ENCODE measurements at places on chromosomes 16 and 17.

DNA sequence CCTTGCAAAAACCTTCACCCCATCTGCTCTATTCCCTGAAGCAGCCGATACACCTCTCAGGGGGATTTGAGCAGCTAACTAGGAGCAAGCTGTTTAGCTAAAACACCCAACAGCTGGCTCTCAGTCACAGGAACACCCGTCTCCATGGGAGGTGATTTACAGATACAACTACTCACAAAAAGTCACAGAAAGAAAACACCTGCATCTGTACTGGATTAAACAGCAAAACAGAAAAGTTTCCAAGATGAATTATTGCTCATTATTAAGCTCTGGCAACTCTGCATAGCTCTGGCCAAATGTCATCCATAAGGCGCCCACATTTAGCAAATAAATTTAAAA is 22.3 kb downstream of the GJC1 start:
- no peak for DNase-seq

DNA sequence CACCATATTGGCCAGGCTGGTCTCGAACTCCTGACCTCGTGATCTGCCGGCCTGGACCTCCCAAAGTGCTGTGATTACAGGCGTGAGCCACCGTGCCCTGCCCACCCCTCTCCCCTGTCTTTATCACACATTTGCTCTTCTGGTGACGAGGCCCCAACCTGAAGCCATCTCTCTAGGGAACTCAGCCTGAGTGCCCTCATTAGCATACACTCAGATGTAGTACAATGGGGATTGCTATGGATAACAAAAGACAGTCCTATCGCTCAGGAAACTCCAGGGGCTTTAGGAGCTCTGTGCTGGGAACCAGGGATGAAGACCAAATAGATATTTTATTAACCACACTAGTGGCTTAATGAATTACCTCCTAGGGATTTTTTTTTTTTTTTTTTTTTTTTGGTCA is 100.7 kb downstream of the MARF1 start:
- no peak for DNase-seq

GRCh38 chr16:50519001-50519400 is 29.2 kb upstream of the NKD1 start:
- DNase-seq = no peak

GRCh38 chr17:2064520-2064971 is 9.6 kb downstream of the HIC1 start:
- no peak for DNase-seq

DNA sequence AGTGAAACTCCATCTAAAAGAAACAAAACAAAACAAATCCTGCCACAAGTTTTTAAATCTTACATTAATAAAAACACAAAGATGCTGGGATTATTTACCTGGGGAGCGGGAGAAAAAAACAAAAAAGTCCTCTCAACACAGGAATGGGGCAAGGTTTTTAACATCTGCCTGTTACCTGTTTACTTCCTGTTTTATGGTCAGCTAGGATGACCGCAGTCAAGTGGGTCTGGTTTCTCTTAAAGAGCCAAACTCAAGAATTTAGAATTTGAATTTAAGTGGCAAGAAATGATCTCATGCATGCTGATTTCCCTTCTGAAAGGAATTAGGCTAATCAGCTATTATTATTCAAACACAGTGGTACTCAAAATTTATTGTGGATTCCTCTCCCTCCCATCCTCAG is 39.7 kb upstream of the TBC1D3K start:
- no peak for DNase-seq

- DNase-seq = no peak
Observed at GRCh38 chr17:83124871-83125514, 45.6 kb downstream of the METRNL start.

DNA sequence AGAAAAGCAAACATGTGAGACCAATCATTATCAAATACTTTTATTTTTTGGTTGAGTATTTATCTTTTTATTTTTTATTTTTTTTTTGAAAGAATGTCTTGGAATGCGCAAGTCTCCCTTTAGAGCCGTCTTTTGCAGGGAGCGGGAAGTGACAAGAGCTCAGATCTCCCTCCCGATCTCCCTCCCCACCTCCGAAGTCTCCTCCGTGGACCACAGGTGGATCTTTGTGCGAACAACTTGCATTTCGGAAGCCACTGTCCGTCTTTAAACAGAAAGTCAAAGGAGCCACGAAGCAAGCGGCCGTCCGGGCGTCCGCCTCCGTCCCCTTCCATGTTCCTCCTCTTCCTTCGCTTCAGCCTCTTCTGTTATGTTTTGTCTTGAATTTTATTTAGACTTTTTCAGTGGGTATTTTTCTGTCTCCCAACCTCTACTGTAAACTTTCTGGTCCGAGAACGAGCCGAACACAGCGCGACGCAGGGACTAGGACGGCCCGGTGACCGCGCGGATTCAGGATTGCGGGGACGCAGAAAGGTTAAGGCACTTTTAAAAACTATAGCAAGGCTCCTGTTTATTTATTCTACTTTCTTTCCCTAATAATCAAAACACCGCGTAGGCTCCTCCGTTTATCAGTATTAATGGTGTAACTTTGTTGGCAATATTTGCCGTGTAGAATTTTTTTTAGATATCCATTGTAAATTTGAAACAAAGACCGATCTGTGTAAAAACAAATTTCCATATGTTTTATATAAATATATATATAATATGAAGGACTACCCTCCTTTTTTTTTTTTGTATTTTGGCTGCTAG is 3.3 kb downstream of the FOXF1 start:
- DNase-seq = no peak

GRCh38 chr17:58304750-58305486 is 23.7 kb downstream of the TSPOAP1 start:
- DNase-seq = no peak

DNA sequence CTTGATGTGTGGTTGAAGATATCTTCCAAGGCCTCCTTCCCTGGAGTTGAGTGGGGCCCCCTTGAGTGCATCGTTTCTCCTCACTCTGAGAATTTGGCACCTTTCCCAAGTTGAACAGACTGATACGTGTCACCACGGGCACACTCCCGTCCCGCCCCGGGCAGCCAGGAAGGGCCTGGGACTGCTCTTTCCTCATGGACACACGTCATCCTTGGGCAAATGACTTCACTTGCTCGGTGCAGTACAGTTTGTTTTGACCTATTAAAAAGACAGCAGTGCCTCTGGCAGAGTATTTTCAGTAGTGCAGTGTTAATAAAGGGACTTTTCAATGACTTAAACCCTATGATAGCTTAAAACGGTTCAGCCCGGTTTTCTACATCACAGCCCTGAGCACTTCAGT is 59.9 kb downstream of the SEC14L1 start:
- no peak for DNase-seq

GRCh38 chr17:7133424-7133823 is 18.8 kb upstream of the ASGR2 start:
- no peak for DNase-seq

DNA sequence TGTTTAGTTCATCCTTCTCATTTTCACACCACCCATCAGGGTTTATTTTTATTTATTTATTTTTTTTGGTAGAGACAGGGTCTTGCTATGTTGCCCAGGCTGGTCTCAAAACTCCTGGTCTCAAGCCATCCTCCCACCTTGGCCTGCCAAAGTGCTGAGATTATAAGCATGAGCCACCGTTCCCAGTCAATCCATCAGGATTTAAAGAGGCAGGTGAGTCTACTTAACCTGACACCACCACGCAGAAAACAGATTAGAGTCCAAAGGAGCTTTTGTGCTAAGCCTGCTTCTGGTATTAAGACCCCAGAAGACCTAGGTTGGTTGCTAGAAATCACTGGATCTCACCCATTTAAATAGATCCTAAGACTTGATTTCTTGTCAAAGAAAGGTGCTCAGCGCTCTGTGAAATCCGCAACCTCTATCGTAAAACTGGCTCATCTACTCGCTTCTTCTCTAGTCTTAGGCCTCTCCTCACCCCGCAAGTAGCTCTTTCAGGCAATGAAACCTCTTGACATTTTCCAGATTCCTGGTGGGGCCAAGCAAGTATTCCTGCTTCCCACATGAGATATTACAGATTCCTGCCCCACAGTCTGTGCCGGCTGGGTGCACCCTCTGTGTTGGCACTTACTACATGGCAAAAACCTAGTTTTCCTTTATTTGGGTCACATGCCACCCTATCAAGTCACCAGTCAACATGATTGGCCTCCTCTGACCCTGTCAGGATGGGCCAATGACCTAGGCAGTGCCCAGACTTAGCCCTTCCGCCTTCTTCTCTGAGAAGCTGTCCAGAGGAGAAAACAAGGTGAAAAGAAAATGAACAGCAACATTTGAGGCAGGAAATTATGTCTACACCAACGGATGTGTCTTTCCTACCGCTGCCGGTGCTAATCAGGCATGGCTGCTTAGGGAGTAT is 9.0 kb downstream of the PITPNA start:
- no peak for DNase-seq

DNA sequence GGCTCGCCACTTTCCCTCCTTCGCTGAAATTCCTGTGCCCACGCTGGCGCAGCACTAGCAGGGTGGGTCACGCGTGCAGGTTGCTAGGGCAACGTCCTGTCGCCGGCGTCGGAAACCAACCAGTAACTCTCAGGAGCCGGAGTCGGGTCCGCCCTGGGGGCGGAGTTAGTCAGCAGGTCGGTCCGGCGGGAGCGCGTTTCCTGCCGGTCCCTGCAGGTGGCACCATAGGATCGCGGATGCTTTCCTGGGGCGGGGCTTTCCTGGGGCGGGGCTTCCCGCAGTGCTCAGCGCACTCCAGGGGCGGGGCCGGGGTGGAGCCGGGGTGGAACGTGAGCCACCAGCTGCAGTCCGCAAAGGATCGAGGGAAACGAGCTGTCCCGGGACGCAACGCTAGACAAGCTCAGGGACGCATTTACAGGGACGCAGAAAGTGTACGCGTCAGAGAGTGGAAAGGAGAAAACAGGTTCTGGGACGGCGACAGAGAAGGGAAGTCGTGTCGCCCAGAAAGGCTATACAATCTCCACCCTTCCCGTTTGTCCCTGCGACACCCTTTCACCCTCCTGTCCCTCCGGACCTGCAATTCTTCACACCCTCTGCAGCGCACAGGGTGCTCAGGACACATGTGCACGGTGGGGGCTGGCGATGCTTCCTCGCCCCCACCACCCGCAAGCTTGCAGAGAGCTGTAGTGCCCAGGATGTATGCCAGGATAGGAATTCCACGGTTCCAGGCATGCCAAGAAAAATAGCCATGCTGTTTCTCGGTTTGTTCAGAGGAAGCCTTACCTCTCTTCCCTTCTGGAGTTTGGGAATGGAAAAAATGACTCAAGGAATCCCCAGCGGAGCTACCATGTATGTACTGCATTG is 12.3 kb downstream of the COPZ2 start:
- peak; percentile 96 for DNase-seq

- no peak for DNase-seq
Observed at GRCh38 chr16:12350945-12351344, 374.4 kb downstream of the SNX29 start.

DNA sequence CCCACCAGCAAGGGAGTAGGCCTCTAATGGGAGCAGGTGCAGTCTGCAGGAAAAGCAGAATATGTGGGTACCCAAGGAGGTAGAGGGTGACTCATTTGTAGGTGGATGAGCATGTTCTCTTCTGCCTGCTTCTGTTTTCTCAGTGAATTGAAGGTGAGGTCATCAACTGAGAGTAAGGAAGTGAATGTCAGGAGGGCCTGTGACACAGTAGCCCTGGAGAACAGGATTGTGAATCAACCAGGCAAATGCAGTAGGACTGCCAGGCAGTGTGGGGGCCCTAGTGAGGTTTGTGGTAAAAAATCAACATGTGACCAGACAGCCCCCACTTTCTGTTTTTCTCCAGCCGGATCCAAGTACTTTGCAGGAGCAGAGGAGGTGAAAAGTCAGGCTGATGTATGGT is 150.5 kb upstream of the SOX9 start:
- DNase-seq = no peak

GRCh38 chr17:57898487-57899311 is 48.9 kb upstream of the MRPS23 start:
- no peak for DNase-seq

DNA sequence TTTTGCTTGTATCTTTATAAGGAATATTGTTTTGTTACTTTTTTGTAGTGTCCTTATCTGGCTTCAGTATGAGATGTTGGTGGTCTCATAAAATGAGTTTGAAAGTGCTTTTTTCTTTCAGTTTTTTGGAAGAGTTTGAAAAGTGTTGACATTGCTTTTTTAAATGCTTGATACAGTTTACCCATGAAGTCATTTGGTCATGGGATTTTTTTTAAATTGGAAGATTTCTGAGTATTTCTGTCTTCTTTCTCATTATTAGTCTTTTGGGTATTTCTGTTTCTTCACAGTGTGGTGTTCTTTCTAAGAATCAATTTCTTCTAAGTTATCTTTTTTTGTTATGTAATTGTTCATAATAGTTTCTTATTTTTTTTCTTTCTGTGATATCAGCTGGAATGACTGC is 15.1 kb downstream of the ZNF267 start:
- no peak for DNase-seq

- peak; percentile 75 for DNase-seq
Observed at GRCh38 chr17:40542558-40543411, 22.5 kb downstream of the CCR7 start.

GRCh38 chr16:84484579-84485254 is 19.7 kb downstream of the MEAK7 start:
- peak; percentile 58 for DNase-seq

- DNase-seq = no peak
Observed at GRCh38 chr17:63142836-63143235, 176.8 kb downstream of the TANC2 start.

- DNase-seq = no peak
Observed at GRCh38 chr16:81779536-81780320, 637 bp downstream of the PLCG2 start.

DNA sequence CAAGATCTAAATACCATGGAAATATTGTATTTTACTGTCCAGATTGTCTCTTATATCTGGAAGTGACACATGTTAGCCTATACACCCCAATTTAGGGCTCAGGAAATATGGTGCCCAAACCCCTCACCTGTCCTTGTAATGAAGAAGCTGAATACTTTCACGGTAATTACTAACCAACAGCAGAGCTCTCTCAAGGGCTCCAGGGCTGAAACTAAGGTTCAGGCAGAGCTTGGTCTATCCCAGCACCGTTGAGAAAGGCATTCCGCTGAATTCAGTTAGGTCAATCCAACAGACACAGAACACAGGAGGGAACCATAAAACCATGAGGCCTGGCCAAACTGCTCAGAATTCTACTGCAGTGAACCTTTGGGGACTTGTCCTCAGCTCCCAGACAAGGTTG is 14.9 kb downstream of the MYO18A start:
- no peak for DNase-seq

DNA sequence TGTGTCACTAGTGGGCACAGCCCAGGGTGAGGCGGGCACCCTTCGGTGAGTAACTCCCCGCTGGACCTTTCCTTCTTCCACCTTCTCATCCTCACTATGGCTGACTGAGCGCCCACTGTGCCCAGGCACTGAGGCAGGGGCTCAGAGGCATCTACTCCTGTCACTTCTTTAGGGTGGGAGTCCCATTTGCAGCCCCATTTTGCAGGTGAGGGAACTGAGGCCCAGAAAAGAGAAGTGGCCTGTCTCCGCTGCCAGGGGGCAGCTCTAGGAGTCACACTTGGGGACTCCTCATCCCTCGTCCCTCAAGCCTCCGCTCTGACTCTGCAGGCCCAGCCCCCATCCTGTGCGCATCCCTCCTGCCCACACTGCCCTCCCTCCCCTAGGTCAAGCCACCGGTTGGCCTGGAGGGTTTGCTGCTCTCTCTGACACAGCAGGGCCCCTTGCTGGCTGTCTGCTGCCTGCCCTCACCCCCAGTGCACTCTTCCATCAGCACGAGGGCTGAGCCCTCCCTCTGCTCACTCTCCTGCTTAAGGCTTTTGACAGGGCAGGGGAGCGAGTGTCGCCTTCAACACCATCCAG is 62.4 kb downstream of the CNGB1 start:
- no peak for DNase-seq

GRCh38 chr16:18932243-18932987 is 6.2 kb upstream of the SMG1 start:
- no peak for DNase-seq
